Activated gamma-delta T cell treated with Interleukin-2 at 50 U/mL for 16 hours (primary cell): ENCODE measurements at places on chromosomes 2 and 18.

- no peak for DNase-seq
Measured at GRCh38 chr2:17827785-17828184, 11.5 kb downstream of the MSGN1 start.

DNA sequence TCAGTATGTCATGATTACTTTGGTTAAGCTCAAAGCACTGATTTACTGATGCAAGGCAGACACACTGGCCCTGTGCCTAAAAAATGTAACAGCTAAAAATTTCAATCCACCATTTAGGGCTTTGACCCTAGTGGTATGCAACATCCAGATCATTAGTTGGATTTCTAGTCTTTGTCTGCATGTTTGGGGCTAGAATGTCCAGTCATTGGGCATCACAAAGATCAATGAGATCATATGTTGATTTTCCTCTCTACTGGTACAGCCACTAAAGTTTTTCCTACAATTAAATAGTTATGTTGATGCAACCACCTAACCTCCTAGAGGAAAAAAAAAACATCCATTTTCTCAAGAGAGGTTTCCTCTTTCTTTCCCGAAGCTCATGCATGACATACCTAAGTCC lies 53.4 kb upstream of the REV1 start:
- DNase-seq = no peak

- no peak for DNase-seq
Measured at GRCh38 chr18:8279346-8279745, 329.9 kb upstream of the RAB12 start.

- no peak for DNase-seq
Measured at GRCh38 chr2:134445116-134445515, 191.2 kb downstream of the MGAT5 start.

DNA sequence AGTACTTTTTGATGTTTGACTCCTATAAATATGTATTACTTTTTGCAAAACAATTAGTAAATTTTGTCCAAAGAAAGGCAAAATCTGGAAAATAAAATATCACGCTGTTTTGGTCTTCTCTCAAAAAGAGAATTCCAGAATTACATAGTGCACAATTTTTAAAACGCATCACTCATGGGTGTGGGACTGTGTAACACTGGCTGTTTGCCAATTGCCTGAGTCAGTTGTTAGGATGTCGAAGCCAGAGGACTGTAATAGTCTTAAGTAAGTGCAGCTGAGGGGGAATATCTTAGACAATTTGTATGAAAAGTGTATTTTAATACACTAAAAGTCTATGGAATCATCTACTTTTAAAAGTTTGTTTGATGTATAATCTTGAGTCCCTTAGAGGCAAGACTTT lies 24.1 kb upstream of the EPHA4 start:
- no peak for DNase-seq

DNA sequence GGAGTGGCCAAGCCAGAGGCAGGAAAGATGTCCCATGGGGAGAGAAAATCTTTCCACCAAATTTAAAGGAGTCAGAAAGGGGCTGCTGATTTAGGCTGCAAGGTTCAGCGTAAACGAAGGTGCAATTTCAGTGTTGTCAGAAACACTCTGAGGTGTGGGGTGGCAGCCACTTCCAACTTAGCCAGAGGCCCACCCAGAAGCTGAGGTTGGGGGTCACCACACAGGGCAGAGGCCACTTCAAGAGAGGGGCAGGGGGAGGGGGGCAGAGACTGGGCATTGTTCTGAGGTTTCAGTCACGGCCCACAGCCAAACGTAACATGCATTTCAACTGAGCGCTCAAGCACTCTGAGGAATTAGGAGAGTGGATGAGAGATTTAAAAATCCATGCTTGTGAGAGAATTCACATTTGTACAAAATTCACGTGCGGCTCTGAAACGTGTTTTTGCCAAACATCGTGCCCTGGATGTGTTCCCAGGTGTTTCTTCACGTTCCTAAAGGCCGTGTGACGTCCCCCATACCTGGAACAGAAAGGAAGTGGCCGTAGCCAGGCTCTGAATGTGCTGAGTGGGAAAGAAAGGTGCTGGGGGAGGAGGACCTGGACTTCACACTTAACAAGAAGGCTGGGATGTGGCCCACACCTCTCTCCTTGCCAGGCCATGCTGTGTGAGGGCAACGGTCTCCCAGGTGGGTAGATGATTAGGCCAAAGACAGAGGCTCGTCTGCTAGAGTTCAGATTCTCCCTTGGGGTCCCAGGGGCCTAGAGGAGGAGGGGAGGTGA lies 19.5 kb upstream of the BOK start:
- DNase-seq = no peak

- DNase-seq = no peak
Measured at GRCh38 chr2:231172025-231172424, 26.4 kb upstream of the ARMC9 start.

- no peak for DNase-seq
Measured at GRCh38 chr18:10437837-10438236, 16.6 kb upstream of the APCDD1 start.

GRCh38 chr2:3505771-3506170 lies 13.6 kb downstream of the ADI1 start:
- no peak for DNase-seq

DNA sequence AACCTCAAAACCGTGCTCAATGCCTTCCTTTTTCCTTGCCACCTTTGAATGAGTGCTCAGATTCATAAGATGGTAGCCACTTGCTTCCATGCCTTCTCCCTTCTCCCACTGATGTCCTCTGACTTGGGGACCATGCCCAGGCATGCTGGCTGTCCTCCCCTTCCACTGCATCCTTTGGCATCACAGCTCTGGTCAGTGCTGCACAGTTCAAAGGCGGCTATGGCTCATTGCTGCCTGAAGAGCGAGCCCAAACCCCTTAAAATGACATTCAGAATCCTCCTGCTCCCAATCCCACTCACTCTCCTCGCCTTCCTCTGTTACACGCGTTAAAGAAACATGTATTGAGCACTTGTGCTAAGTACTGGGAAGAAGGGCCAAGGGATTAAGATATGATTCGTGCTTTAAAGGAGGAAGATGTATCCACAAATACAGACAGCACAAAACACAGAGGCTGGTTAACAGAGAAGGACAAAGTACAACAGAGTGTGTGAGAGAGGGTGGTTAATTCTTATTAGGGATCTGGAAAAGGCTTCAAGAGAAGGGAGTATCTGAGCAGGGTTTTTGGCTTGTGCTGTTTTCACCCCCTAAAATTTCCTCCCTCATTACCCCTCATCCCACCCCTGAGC lies 81.8 kb downstream of the CERKL start:
- no peak for DNase-seq

- no peak for DNase-seq
Measured at GRCh38 chr2:166436189-166436588, 57.9 kb downstream of the SCN7A start.

DNA sequence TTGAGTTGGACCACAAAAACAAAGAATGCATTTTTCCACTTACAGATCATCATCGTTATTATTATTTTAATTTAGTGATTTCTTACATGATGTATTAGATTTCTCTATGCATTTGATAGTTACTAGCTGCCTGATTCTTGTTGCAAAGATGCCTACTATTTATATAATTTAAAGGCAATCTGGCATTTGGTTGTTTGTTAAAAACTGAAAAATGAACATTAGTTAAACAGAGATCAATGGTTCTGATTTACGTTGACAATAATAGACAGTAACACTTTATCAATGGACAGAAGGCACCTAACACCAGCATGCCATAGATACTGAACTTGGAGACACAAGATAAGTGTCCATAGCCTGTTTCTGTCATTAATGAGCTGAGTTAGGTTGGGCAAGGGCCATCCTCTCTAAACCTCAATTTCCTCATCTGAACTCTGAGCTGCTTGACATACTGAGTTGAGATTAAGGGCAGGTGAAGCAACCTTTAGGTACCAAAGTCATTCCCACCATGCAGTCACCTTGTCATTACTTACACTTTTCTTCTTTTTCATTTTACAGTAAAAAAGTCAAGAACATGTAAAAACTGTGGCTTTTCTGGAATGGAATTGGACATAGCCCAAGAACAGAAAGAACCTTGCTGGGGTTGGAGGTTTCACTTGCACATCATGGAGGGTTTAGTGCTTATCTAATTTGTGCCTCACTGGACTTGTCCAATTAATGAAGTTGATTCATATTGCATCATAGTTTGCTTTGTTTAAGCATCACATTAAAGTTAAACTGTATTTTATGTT lies 3.1 kb downstream of the CCL20 start:
- no peak for DNase-seq

DNA sequence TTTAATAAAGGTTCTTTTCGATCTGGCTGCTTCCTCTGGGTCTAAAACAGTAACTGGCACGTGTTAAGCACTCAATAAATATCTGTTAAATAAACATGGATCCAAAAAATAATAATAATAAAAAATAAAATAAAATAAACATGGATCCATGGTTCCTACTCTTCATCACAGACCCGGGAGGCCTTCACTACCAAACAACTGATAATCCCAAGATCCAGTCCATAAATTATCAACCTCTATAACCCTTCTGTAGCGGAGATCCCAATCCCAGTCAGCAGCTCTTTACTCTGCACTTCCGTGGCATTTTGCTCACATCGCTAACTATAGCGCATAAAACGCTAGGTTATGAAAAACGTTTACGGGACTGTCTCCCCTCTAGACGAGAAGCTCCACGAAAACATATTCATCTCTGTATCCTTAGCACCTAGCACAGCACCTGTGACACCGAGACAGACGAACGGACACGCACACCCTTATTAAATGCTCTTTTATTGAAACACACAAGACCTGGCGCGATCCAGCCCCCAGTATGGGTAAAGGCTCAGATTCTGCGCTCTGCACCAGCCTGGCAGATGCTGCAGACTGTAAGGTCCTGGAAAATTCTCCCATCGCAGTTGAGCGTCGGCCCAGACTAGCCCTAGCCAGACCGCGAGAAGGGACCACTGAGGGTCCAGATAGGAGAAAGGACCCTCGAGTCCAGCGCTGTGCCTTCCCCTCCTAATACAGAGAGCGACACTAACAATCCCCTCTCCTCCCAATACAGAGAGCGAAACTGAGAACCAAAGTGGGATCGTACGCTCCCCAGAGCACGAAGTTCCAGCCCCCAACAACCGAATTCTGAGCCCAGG lies 770 bp downstream of the NBAS start:
- DNase-seq = peak; percentile 3

DNA sequence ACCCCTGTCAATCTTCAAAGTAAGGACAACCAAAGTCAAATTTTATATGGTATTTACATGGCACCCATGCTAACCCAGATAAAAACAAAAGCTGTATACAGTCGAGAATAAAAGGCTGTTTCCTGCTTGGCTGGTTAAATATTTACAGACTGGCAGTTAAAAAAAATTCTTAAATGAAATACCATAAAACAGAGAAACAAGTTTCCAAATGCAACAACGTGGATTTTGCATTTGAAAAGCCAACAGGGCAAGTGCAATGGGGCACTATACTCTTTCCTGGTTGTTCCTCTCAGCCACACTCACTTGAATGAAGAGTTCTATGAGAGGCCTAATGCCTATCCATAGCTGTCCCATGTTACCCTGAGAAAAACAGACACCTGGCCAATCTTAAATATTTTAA lies 6.1 kb upstream of the NR4A2 start:
- no peak for DNase-seq

DNA sequence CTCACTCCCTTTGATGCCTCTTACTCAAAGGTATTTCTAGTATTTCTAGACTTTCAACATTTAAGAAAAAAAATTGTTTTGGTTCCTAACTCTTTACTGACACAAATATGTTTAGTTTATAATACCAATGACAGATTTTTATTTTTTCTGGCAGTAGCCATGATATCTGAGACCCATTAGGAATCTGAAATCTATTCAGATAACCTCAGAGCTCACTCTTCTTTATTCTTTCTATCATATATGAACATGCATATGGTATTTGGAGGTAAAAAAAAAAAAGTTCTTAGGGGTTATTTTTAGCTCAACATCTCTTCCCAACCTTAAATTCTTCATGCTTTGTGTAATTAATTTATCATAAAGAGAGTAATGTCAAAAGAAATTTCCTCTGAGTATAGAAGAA lies 465.5 kb downstream of the CDH2 start:
- DNase-seq = no peak

GRCh38 chr18:9771261-9771976 lies 63.3 kb downstream of the RAB31 start:
- peak; percentile 43 for DNase-seq

DNA sequence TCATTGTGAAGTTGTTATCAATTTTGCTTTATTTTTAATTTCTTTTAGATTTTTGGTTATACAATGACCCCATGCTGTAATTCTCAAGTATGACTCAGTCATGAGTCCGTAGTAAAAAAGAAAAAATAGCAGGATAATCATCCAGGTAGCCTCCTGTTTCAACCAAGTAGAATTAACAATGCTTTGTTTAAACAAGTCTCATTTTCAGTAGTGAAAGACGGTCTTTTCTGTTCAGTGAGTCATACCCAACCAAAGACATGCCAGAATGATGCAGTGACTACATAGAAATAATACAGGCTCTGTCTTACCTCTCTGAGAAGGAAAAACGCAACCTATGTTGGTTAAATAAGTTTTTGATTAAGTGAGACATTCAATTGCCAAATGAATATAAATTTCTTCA lies 67.8 kb upstream of the DSC1 start:
- DNase-seq = no peak

DNA sequence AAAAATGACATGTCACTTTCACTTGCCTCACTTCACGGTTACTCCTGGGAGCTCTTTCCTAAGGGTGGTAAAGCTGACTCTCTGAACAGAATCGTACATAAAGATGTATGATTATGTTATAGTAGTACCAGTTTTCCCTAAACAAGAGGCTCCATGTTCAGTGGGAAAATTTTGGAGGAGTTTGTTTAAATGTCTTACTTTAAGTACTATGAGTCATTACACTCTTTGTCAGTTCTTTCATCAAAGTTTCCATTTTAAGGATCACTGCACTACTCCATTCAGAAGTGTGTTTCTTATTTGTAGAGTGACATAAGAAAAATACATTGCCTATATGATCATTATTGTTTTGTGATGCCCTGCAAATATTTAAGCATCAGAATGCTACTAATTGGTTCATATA lies 121.1 kb upstream of the FIGN start:
- no peak for DNase-seq

GRCh38 chr2:16228951-16229350 lies 288.6 kb downstream of the MYCN start:
- DNase-seq = no peak

GRCh38 chr2:168749297-168749696 lies 53.1 kb upstream of the NOSTRIN start:
- no peak for DNase-seq

DNA sequence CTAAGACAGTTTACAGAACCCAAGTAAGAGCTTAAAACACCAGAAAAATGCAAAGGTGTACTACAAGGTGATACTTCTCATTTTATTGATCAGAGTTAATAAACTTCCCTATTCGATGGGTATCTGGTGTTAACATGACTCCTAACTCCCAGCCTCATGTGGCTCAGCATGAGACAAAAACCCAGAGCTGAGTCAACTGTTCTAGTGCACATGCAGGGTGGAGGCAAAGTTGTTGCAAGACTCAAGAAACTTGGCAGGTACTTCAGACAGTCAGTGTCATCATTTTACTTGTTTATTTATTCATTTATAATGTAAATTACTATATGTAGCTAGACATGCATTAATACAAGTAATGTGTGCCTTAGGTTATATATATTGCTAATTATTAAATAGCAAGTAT lies 216.6 kb upstream of the DSEL start:
- no peak for DNase-seq

GRCh38 chr2:79275863-79276262 lies 116.3 kb upstream of the REG3A start:
- no peak for DNase-seq

GRCh38 chr2:72982781-72983499 lies 65.6 kb downstream of the EMX1 start:
- DNase-seq = no peak

- no peak for DNase-seq
Measured at GRCh38 chr2:38239452-38239851, 137.6 kb downstream of the ATL2 start.

GRCh38 chr2:10161961-10162441 lies 39.5 kb downstream of the RRM2 start:
- DNase-seq = no peak
